ENCODE measurements at places on chromosomes 2 and 18.

DNA sequence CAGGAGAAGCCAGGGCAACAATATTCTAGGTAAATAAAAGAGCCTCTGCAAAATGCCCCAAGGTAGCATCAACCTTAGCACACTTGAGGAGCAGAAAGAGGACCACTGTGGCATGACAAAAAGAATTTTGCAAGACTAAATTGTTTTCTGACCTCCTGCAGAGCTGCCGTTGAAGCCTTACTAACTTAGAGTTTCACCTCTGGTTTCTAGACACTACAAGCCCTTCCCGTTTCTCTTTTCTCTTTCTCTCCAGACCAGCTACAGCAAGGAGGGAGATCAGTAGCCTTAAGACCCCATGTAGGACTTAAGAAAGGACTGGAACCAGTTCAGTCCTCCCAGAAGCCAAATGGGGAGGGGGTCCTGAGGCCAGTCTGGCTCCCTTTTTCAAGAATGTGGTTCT is 73.3 kb upstream of the SP3 start:
- no peak for DNase-seq

DNA sequence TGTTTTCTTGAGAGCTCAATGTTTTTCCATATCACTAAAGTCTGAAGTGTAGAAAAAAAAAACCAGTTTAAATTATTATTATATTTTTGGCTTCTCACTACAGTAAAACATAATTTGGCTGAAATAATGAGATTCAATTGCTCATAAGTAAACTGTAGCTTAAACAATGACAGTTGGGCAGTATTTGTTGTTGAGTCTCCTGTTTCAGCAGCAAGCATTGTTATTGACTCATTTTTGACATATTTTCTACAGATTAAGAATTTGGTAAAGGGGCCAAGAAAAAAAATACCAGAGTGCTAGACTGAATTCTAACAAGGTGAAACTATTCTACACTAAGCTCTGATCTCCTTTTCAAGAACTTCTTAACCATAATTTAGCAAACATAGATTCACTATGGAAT is 2070.4 kb upstream of the CELF4 start:
- DNase-seq, result no peak

DNA sequence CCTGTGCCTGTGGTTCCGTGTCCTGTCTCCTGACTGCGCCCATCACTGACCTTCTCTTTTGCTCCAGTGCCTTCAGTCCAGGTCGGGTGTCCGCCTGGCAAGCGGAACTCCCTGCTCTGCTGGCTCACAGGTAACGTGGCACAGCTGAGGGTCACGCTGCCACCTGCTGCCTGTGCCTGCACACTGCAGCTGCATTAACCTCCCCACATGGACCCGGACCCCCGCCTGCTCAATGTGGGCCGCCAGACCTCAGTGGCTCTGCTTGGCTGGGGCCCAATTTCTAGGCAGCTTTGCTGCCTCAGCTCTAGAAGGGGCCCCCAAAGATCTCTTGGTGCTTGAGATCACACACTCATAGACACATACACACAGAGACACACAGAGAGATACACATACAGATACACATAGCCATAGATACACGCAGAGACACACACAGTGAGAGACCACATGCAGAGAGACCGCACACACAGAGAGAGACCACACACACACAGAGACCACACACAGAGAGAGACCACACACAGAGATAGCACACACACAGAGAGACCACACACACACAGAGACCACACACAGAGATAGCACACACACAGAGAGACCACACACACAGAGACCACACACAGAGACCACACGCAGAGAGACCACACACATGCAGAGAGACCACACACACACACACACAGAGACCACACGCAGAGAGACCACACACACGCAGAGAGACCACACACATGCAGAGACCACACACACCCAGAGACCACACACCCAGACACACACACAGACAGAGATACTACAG is 14.9 kb upstream of the CNNM3 start:
- DNase-seq, result peak; percentile 72

GRCh38 chr2:15634846-15635490 is 43.3 kb downstream of the DDX1 start:
- peak; percentile 67 for DNase-seq

GRCh38 chr18:74577019-74577418 is 20.7 kb upstream of the ZNF407 start:
- no peak for DNase-seq

DNA sequence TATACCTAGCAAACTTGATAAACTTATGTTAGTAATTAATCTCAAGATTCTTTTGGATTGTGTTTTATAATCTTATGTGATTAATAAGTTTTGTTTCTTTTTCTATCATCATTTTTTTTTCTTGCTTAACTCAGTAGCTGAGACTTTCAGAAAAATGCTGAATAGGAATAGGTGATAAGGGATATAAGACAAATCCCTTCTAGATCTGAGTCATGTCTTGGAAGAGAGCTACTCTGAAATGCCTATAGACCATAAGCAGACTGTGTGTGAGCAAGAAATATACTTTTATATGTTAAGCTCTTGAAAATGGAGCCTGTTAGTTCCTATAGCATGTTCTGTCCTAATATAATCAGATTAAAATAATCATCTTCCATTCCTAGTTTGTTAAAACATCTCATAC is 29.6 kb downstream of the CYBRD1 start:
- DNase-seq, result peak; percentile 24

- DNase-seq, result peak; percentile 84
Observed at GRCh38 chr2:33291278-33292013, 185.0 kb upstream of the RASGRP3 start.

- DNase-seq, result peak; percentile 45
Observed at GRCh38 chr2:186891185-186891621, 42.2 kb upstream of the ZSWIM2 start.

DNA sequence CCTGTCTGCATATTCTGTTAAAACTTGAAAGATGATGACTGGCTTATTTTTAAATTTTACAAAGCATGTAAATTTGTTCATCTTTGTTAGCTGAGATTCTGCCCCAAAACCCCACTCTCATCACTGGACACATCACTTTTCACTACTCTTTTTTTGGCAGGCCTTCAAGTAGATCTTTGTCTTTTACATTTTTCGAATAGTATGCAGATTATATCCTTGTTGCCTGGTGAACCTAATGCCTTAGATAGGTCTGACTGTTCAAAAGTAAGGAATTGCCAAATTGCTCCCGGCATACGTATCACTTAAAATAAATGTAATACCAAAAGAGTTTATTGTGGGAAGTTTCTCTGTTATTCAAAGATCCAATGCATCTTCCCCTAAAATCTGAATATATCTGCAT is 303.3 kb downstream of the XIRP2 start:
- no peak for DNase-seq

DNA sequence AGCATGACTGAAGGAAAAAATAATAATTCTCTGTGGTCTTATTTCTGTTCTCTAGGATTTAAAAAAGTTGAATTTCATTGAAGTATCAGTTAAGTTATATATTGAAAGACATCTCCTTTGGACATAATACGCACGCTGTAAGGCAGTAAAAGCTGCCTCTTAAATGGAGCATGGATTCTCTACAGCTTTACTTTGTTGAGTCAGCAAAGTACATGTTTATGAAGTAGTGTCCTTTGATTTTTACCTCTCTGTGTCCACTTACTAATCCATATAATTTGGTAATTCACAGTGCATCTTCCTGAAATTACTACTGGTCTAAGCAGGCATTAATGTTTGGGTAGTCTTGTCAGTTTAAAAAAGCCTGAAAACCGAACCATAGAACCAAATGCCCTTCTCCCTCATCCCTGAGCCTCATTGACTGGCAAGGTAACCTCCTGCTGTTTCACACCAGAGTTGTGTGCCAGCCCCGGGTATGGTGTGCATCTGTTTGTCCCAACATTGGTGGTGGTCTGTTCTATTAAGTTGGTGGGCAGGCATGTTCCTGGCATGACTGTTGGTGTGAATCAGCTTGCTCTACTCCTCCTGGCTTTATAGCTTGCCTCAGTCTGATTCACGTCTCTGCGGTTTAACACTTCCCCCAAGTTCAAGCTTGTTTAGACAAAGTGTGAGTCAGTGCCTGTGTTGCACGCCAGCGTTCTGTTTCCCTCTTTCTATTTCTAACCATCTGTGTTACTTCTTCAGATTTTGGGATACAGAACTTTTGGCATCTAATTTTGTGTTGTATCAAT is 71.0 kb upstream of the ITM2C start:
- DNase-seq, result peak; percentile 98

- DNase-seq, result no peak
Observed at GRCh38 chr2:18440141-18440661, 120.3 kb downstream of the RDH14 start.

DNA sequence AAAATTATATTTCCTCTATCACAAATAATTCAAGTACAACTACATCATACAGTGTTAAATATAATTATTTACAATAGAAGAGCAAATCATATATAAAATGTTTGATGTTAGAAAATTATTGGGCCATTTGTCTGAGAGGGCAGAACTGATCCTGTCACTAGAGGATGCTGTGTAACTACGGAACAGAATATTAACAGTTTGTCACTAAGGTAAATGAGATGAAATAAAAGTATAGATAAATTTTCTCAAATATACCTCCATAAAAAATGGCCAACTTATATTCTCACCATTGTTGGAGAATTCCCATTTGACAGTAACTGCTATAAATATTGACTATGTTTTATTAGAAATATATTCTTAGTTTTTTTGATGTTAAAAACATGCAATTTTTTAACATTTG is 1067.4 kb upstream of the DDX18 start:
- DNase-seq, result peak; percentile 5

GRCh38 chr2:157367704-157368103 is 42.1 kb upstream of the ERMN start:
- no peak for DNase-seq

GRCh38 chr2:110655701-110656100 is 22.2 kb downstream of the BUB1 start:
- peak; percentile 21 for DNase-seq

GRCh38 chr2:174555998-174556397 is 41.6 kb downstream of the WIPF1 start:
- no peak for DNase-seq

GRCh38 chr2:75326645-75327044 is 127.3 kb upstream of the TACR1 start:
- DNase-seq, result no peak

DNA sequence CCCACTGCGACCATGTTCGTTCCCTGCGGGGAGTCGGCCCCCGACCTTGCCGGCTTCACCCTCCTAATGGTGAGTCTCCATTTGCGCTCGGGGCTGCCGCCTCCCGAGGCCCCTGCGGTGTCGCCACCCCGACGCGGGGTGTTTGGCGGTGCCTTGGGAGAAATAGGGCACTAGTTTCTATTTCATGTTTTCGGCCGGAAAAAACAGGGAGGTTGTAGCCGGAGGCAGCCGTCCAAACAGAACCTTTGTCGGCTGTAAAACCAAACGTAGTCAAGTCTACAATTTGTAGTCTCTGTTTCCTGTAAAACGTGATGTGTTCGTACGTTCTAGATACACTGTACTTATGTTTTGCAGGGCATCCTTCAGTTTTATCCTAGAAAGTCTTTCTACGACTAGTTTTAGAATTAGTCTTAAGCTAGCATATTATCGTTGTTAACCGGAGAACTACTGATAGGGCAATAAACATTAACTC is 290 bp downstream of the PSMG2 start:
- DNase-seq, result no peak

GRCh38 chr18:51541230-51541629 is 343.7 kb upstream of the MEX3C start:
- DNase-seq, result no peak

- no peak for DNase-seq
Observed at GRCh38 chr2:10258326-10258725, 44.4 kb upstream of the HPCAL1 start.

- no peak for DNase-seq
Observed at GRCh38 chr2:130251535-130251872, 53.3 kb upstream of the TUBA3E start.

DNA sequence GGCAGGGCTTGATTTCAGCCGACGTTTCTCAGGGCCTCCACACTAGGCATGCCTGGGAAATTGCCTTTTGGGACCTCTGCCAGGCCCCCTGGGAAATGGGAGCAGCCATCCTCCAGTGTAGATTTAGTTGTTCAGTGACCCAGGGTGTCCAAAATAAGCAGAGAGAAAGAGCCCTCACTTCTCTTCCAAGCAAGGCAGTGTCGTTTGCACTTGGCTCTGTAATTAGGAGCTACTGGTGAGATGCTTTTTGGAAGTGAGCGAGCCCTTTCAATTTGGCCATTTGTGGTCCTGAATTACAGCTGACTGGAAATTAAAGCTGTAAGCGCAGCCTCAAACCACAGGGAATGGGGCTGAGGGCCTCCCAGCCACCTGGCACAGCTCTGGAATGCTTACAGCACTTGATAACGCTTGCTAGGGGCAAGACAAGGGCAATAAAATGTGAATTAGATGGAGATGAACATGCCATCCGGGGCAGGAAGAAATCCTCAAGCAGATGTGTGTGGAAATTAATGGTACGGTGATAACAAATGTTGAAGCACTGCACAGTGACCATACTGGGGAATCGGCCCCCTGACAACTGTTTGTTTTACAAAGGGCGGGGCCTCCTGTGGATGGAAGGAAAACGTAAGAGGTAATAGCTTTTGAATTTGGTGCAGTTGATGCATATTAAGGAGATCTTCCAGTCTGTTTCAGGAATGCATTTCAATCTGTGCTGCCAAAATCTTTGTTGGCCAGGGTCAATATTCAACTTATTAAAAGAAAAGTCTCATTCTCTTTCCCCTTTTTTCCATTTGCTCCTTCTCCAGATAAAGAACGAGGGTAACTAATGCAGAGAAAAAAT is 173.1 kb downstream of the UXS1 start:
- no peak for DNase-seq

DNA sequence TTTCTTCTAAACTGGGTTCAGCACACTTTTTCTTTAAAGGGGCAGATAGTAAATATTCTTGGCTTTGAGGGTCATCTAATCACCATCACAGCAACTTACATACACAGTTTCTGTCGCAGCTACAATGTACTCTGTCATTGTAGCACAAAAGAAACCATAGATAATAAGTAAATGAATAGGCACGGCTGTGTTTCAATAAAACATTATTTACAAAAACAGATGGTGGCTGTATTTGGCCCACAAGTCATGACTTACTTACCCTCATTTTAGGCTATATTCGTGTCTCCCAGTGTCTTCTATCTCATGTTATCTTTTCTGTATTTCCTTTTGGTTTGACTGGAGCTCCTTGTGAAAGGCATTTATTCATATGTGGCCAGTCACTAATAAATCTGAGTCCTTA is 168.3 kb downstream of the MAP2 start:
- DNase-seq, result no peak

GRCh38 chr2:74278176-74278575 is 65.0 kb downstream of the SLC4A5 start:
- no peak for DNase-seq

DNA sequence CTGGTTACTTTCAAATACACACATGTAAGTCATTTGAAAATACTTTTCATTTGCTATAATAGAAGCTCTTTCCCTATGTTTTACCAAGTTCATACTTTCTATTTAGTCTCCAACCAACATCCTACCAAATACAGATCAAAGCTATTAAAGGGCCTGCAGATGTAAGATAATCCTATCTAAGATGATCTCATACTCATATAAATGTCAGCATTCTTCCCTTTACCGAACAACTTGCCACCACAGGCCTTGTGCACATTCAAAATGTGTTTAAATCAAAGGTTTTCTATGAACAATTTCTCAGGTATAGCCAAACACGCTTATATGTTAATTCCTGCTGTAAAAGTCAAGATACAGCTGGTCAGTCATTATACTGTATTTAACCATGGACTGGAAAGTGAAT is 23.3 kb downstream of the KCTD18 start:
- peak; percentile 44 for DNase-seq

All from epithelial cell of esophagus (primary cell).